ENCODE measurements at places on chromosomes 7 and 10.

- DNase-seq: no peak
These were observed 33.6 kb downstream of the AOAH start for GRCh38 chr7:36690514-36691187.

GRCh38 chr7:85018498-85018897 is 168.4 kb downstream of the SEMA3D start:
- no peak for DNase-seq

GRCh38 chr10:115624448-115624847 is 531.3 kb downstream of the ATRNL1 start:
- no peak for DNase-seq

GRCh38 chr7:104074529-104074928 is 85.1 kb upstream of the RELN start:
- DNase-seq: no peak

- DNase-seq: no peak
These were observed 16.3 kb downstream of the MINDY4 start for GRCh38 chr7:30787486-30787885.

- DNase-seq: peak; percentile 88
These were observed 22.5 kb downstream of the GSTO2 start for GRCh38 chr10:104291439-104291951.

DNA sequence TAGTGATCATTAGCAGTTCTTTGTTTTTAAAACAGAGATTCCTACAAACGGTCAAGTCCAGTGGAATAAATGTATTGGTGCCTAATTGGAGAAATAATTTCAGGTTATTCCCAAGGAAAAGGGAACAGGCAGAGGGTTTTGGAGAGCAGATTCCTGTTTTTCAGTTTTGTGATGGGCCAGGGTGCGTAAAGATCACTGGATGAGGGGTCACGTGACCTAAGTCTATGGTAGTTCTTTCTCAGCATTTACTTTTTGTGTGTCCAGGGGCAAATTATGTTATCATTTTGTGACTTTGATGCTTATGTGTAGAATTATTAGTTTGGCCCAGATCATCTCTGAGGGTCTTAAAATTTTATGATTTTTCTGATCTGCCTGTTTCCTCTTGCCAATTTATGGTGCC is 15.2 kb downstream of the CHN2 start:
- no peak for DNase-seq

DNA sequence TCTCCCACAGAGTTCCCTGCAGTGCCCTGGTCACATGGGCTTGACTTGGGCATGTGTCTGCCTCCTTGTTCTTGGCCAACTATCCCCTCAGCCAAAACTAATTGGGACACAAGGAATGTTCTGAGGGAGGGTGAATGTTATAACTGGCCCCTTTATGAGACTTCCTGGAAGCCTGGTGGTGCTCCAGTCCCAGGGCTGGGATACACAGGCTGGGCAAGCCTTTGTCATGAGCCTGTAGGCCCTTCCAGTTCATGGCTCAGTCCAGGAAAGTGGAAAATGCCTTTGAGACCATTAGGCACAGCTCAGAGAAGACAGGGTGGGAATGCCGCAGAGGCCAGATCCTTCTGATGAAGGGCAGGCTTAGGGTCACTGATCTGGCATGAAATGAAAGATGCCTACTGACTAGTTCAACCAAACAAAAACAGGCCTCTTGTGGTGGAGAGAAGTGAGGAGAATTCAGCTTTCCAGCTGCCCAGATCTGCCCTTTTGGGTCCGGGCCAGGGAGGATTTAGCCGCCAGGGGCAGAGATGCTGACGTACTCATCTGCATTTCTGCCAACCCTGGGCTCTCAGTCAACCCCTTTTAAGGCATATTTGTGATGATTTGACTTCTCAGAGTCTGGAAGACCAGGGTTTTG is 961.5 kb downstream of the KCNMA1 start:
- no peak for DNase-seq

DNA sequence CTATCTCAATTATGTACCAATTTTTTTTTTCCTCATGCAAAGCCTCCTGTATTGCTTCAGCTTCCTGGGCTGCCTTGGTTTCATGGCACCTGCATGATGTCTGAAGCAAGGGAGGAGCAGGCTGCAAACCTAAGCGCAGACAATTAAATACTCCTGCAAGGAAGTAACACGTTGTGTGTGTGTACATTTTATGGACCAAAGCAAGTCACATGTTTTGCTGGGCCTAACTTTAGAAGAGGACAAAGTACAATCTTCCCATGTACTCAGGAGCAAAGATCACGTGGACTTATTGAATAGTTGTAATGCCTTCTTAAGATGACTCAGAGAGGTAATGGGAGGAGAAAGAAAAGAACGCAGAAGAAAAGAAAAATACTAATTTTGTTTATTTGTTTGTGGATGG is 944.0 kb upstream of the C7orf33 start:
- no peak for DNase-seq

GRCh38 chr7:1697499-1698125 is 27.5 kb downstream of the ELFN1 start:
- DNase-seq: no peak

DNA sequence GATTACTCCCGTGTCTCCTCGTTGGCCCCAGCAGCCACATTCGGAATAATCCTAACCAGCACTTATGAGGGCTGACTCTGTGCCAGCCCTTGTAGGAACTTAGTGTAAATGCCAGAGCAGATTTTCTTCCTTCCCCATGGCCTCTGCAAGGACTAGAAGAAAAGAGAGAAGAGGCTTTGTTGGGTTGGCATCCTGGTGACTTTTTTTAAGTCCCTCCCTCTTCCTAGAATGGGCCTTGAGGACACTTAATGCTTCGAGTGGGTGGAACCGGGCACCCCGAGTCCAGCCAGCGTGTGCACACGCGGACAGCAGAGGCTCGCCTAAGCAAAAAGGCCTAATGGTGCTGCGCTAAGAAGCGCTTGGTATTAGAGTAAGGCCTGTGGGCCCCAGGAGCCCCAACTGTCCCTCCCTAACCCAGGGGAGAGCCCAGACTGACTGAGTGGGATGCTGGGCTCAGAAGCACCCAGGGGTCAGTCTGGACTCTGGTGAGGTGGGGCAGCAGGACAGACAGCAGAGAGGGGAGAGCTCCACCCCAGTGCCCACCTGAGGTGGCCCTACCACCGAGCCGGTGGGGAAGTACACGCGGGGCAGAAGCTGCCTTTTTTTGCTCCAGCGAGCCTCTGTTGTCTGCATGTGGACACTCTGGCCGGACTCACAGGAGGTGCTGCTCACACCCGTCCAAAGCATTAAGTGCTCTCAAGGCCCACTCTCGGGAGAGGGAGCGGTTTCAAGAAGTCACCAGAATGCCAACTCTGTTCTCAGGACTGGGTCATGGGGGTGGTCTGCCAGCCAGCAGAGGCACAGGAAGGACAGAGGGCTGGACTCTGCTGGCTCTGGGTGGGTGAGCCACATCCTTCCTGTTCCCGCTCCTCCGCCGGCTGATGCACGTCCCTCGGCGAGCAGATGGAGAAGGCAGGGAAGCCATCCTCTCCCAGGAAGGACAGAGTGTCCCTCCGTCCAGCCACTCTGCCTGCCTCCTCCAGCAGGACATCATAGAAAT is 12.5 kb downstream of the ITPRIP start:
- DNase-seq: no peak

DNA sequence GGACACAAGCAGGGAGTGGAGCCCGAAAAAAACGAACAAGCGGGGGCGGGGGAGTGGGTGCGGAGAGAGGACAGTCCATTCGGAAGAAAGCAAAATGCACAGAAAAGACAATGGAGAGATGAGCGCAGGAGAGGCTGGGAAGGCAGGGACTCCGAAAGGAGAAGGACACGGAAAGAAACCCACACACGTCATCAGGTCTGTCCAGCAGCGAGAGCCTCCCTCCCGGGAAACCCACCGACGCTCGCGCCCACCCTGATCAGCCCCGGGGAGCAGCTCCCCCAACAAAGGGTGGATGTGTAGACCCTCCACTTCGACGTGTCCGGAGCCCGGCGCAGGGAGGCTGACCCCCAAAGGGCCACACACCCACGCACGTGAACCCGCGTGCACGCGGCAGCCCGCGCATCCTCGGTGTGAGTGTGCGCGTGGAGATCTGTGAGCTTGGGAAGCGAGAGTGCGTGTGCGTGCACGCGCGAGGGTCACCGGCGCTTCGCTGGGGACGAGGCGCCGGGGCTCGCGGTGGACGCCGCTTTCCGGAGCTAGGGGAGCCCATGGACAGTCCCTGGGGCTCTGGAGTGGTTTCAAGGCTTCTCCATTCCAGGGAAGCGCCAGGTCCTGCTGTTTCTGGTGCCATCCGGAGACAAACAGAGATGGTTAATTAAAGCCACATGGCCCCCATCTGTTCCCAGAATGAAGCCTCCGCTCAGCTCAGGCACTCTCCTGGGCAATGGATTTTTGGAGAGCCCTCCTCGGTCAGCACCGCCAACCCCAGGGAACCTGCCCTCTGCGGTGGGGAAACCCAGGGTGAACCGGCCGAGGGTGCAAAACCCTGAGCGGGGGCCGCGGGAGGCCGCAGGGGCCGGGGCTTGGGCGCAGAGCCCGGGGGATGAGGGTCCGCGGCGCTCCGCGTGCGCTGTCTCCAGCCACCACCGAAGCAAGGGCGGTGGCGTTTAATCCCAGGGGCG is 916 bp downstream of the LAMB1 start:
- peak; percentile 35 for DNase-seq

DNA sequence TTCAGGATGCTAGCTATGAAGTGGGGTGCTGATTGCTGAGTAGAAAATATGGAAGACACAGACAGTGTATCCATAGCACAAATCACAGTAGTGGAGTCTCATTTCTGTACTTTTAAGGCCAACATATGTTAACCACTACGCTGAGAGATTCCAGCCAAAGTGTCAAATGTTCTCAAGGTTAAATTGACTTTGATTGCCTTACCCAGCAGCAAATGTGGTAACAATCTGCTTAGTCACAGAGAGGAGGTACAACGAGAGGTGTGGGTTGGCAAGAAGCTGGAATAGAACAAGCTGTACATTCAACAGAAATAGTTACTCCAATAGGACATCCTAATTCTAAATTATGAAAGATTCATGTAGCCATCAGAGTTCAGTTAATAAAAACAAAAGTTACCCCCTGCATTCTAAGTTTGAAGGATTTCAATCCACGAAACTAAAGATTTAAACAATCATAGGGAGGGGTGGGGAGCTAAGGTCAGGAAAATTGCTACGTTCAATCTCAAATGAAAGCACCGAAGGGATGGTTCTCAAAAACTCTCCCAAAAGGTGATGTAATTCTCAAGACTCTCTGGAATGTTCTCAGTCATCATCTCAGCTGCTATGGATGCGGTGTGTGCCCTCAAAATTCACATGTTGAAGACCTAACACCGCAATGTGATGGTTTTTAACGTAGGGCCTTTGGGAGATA is 137.0 kb downstream of the ETV1 start:
- no peak for DNase-seq

DNA sequence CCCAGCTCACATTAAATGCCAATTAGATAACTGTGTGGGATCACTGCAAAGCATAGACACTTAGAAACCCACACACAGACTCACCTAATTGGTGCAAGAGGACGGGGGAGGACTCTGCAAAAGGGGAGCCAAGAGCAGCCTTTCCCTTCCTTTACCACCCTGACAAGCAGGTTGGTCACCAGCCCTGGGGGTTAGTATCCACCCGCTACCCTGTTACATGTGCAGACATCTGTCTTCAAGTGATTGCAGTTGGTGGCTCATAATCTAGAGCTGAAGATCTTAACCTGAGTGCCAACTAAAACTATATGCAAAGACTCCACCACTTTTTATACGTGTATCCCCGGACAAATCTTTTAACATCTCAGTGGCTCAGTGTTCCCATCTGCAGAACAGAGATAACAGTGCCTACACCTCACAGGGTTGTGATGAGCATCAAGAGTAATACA is 56.9 kb downstream of the SORBS1 start:
- DNase-seq: no peak

GRCh38 chr10:12397941-12398340 is 48.6 kb downstream of the CAMK1D start:
- DNase-seq: no peak

DNA sequence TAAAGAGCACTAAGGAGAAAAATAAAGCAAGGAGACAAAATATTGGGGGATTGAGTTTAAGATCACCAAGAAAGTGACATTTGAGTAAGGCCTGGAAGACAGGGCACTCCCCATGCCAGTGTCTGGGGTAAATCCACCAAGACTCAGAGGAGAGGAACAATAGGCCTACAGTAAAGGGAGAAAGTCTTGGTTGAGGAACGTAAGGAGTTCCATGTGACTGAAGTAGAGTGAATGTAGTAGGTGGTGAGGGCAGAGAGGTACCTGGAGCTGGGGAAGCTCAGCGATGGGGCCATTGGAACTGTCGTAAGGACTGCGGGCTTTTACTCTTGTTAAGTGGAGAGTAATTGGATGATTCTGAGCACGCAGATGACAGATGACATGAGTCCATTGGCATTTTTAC is 69.4 kb downstream of the CPED1 start:
- DNase-seq: no peak

DNA sequence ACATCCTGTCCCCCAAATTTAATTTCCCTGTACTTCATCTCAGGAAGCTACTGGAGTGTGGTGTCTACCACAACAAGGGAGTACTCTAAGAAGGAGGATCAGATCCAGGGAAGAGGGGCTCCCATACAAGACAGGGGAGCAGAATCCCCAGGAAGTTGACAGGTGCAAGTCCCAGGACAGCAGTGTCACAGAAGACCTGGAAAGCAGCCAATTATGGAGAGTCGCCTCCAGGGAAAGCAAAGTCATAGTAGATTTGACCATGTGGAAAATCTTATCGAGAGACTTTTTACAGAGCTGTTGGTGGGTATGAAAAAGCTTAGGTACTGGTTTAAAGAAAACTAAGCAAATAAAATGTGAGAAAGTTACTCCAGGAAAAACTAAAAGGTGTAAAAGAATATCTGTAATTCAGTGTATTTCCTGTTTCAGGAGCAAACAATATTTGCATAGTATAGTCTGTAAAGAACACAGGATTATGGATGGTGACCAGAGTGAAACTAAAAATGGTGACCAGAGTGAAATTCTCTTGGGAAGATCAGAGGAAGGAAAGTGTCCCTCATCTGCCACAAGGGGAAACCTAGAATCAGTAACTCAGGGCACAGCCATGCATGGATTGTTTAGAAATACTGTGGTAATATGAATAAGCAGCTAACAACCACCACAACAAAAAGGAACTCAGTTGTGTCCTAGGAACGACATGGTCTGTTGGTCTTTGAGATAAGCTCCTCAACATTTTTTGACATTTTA is 44.5 kb downstream of the LANCL2 start:
- peak; percentile 40 for DNase-seq

DNA sequence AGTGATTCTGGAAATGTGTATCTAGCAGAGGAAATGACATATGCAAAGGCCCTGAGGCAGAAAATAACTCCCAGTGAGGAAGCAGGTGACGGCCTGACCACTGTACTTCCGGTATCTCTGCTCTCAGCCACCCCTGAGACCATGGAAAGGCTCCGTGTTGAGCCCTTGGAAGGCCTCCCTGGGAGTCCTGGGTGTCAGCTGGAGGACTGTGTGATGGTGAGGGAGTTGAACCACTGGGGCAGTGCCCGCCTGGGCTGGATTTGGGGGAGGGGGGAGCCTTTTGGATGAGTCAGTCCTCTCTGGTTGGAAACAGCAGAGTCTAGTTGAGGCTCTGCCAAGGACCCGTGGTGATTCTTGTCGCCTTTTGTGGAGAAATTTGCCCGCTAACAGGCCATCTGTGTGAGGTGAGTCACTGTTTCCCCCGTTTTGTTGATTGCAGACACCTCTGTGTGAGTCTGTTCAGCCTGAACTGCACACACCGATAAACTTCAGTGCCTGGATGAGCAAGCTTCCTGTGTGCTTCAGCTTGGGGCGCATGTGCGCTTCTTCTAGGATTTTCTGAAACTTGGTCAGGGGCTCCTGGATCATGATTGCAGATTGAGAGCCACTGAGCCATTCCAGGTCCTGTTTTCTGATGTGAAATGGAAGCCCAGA is 98.6 kb downstream of the GRK5 start:
- DNase-seq: peak; percentile 75

GRCh38 chr7:19665399-19666008 is 43.3 kb downstream of the POLR1F start:
- DNase-seq: peak; percentile 19

GRCh38 chr10:7438196-7438986 is 27.6 kb upstream of the SFMBT2 start:
- DNase-seq: no peak
